ENCODE measurements at places on chromosomes 11 and 22. TPM values are rescaled to one million over a fixed set of nuclear protein-coding genes. Genes with fewer than 3 reads are reported as not detected.

DNA sequence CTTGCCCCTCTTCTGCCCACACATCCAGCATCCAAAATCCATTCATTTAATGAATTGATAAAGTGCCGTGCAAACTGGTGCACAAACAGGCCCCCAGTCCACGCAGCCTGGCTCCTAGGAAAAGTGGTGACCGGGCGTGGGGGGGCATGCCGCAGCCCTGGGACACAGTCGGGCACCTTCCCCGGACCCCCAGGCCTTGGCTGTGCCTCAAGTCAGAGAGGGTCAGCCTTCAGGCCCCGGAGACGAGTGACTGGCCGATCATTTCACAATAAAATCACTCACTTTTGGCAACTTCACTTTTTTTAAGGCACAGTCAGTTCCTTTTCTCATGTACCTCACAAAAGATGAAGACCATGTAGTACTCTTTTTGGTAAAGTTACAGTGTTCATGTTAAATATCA lies 8.0 kb downstream of the CDPF1 start:
- no peak for ATAC-seq

- no peak for ATAC-seq
Observed at GRCh38 chr11:85062659-85063058, 564.5 kb downstream of the DLG2 start.

GRCh38 chr11:116130122-116130521 lies 625.9 kb upstream of the CADM1 start:
- ATAC-seq, result peak; percentile 21

DNA sequence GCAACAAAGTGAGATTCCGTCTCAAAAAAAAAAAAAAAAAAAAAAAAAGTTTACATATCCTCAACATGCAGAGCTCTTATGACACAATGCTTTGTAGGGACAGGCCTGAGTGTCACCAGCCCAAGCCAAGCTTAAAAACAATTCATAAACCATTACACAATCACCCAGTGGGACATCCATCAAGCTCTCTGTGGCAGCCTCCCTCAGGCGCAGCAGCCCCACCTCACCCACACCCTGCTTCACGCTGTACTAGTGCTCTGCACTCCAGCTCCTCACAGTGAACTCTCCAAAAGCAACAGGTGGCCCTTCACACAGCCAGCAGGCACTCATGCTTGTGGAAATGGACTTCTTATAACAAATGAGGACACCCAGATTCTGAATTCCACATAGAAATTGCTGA lies 3.5 kb upstream of the FOXRED2 start:
- ATAC-seq, result no peak

- peak; percentile 94 for ATAC-seq
Observed at GRCh38 chr11:80916173-80916798, 1475.5 kb upstream of the TENM4 start.

- ATAC-seq, result peak; percentile 46
Observed at GRCh38 chr11:77819921-77820564, 479 bp downstream of the RSF1 start.

GRCh38 chr11:69705901-69706787 lies 2.3 kb upstream of the FGF19 start:
- ATAC-seq, result no peak

The DEFB131B gene
- total RNA-seq, result not detected

Measured in motor neuron (in vitro differentiated cells).